Right ventricle myocardium superior (tissue), 1 donor: ENCODE measurements at places on chromosomes 13 and 19.

GRCh38 chr13:28239374-28239773 is 101.0 kb downstream of the PAN3 start:
- no peak for DNase-seq

- no peak for DNase-seq
Observed at GRCh38 chr13:112260108-112261055, 115.8 kb upstream of the SPACA7 start.

- no peak for DNase-seq
Observed at GRCh38 chr19:33071887-33072286, 7.2 kb upstream of the RHPN2 start.

DNA sequence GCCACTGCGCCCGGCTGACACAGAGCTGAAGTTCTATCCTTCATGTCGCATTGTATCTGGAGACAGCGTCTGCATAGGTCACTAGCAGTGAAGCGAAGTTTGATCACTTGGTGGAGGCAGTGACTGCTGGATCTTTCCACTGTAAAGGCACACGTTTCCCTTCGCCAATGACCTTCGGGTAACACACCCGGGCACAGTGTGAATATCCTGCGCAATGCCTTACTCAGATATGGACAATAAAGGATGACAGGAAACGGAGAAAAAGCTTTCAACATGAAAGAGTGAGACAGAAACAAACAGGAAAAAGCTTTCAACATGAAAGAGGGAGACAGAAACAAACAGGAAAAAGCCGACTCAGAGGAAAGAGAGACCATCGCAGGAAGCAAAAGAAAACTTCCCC is 17.1 kb downstream of the ARL11 start:
- no peak for DNase-seq

- no peak for DNase-seq
Observed at GRCh38 chr19:29631450-29631849, 25.4 kb downstream of the POP4 start.

- DNase-seq: peak; percentile 66
Observed at GRCh38 chr13:97257800-97258799, 36.0 kb downstream of the MBNL2 start.

DNA sequence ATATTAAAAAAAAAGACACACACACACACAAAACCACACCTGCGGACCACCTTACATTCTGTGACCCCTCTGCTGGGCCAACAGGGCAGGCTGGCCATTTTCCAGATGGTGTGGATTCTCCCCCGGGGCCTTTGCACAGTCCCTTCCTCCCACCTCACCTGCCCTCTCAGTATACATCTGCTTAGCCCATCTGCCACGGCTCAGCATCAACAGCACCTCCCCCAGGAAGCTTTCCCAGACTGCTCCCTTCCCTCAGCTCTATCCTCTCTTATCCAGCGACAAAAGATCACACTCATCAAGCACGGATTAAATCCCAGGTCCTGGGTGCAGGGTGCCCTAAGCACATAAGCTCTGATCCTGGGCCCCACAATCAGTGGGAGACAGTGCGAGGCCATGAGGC is 4.5 kb downstream of the ZNF787 start:
- DNase-seq: no peak

DNA sequence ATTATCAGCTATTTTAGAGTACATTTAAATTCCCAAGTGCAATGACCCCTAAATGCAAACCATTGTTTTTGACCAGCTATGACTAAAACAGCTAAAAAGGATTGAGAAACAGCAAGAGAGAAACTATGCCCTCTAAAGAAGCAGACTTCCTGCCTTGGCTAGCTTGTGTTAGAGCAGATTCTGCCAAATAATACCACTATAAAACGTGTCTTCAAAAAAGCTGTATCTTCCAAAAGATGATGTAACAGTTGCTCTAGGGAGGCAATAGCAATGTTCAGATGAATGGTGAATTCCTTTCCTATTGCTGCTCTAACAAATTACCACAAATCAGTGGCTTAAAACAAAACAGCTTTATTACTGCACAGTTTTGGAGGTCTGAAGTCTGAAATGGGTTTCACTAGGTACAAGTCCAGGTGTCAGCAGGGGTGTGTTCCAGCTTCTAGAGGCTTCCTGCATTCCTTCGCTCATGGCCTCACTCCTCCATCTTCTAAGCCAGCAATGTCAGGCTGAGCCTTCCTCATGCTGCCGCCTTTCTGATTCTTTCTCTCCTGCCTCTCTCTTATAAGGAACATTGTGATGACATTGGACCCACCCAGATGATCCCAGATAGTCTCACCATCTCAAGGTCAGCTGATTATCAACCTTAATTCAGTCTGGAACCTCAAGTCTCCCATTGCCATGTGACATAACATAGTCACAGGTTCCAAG is 84.5 kb downstream of the LRRC63 start:
- DNase-seq: no peak

DNA sequence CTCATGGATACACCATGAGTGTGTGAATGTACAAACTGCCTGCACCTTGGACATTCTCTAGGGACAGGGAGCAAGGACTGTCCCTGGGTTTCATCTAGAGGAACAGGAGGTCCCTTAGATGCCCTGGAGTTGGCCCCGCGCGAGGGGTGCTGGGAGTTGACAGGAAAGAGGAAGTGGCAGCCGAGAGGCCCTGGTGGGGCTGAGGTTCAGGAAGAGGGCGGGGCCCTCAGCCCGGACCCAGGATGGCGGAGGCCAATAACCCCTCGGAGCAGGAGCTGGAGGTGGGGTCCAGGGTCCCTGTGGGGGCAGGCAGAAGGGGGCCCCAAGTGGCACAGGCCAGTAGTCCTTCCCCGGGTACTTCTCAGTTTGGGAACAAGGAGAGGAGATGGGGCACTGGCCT is 6.9 kb downstream of the PKN1 start:
- peak; percentile 92 for DNase-seq

DNA sequence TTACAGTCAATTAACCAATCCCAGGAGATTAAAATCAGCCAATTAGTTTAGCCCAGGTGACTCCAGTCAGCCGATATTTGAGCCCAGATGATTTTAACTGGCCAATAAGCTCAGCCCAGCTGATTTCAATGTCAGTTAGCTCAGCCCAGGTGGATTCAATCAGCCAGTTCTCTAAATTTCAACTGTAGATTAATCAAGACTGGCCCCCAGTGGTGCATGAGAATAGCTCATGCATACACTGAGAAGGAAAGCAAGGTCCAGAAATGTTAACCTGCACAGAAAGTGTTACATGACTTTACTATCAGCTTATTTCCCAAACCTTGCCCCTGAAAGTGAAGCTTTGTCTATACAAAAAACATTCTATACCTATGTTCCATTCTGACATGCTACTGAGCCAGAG is 55.4 kb upstream of the ZNF724 start:
- DNase-seq: no peak

- no peak for DNase-seq
Observed at GRCh38 chr13:54185785-54186184, 1157.2 kb downstream of the OLFM4 start.

DNA sequence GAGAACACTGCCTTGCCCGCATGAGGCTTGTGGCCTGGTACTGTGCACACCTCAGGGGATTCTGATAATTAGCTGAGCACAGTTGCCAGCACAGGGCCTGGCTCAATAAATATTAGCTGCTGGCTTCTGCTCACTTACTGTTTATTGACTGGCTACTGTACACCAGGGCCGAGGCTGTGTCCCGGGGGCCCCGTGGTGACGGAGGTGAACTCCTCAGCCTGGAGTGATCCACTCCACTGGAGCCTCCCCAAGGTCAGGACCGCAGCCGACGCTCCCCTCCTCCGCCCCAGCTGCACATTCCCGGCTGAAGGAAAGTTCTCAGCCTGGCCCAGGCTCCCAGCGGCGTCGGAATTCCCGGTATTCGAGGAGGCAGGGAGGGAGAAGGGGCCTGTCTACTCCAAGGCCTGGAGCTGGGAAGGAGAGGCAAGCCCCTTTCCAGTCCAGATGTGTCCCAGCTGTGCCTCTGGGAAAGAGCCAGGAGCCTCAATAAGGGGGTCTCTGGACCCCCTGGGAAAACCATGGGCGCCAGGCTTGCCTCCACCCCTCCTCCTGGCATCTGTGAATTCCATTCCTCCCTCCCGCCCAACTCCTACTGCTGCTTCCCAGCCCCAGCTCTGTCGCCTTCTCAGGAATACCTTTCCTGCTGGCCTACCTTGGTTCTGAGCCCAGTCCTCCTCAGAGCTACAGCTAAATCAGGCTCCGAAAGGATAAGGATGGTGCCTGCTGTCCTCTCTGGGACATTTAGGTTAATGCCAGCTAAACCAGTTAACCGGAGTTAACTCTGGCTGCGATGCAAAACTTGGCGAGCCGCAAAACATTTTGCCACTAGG is 7.3 kb downstream of the RPS16 start:
- DNase-seq: peak; percentile 83

- peak; percentile 61 for DNase-seq
Observed at GRCh38 chr19:45125975-45126493, 33.1 kb downstream of the PPP1R37 start.

GRCh38 chr13:19587635-19588300 is 26.4 kb upstream of the TPTE2 start:
- DNase-seq: no peak

GRCh38 chr19:47095476-47096099 is 18.0 kb downstream of the ZC3H4 start:
- DNase-seq: no peak

GRCh38 chr19:2976609-2977000 is 759 bp upstream of the TLE6 start:
- no peak for DNase-seq

GRCh38 chr19:10517760-10518443 is 655 bp upstream of the S1PR5 start:
- DNase-seq: peak; percentile 45

DNA sequence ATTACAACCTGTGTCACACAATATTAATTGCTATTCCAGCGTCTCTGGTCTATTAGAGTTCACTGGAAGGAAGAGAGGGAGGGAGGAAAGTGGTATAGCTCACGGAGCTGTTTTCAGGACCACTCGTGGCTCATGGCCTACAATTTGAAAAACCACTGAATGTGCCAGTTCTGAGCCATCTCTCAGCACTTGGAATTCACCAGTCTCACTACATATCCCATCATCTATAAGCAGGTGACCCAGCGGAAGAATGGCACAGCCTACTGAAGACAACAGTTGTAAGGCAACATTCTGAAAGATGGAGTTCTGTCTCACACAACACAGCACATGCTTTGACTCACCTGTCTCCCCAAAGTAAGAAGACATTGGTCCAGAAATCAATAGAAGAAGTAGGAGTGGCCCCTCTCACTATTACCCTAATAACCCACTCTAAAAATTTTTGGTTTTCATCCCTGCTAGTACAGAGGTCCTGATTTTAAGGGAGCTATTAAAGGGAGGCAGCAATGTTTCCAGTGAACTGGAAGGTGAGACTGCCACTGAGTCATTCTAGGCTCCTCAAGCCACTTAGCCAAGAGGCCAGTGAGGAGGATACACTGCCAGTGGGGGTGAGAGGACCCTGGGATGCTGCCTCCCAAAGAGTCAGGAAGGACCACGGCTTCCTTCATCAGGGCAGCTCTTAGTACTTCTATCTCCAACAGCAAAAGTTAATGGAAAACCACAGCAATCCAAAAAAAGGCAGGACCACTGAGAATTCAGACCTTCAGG is 50.0 kb upstream of the DOCK9 start:
- DNase-seq: no peak
